CD4-positive, alpha-beta T cell (primary cell): ENCODE measurements at places on chromosomes 6 and 20.

DNA sequence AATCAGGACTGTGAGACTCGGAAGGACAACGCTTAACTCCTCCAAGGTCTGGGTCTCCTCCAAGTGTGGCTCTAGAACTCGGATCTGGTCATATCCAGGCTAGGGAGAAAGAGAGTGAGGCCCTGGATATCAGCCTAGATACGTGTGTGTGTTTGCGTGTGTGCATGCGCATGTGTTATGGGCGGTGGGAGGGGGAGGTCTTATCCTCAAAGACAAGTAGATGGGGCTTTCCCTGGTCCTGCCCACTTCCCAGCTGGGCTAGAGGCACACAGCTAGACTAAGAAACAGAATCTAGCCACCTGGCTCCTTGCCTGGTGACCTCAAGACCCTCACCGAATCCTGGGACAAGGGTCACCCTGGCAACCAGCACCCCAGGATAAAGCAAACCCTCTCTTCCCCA lies 13.2 kb downstream of the CPNE5 start:
- DNase-seq: no peak

GRCh38 chr6:358432-358831 lies 33.1 kb upstream of the IRF4 start:
- DNase-seq: no peak

- no peak for DNase-seq
Measured at GRCh38 chr6:110398778-110399177, 16.6 kb downstream of the DDO start.

DNA sequence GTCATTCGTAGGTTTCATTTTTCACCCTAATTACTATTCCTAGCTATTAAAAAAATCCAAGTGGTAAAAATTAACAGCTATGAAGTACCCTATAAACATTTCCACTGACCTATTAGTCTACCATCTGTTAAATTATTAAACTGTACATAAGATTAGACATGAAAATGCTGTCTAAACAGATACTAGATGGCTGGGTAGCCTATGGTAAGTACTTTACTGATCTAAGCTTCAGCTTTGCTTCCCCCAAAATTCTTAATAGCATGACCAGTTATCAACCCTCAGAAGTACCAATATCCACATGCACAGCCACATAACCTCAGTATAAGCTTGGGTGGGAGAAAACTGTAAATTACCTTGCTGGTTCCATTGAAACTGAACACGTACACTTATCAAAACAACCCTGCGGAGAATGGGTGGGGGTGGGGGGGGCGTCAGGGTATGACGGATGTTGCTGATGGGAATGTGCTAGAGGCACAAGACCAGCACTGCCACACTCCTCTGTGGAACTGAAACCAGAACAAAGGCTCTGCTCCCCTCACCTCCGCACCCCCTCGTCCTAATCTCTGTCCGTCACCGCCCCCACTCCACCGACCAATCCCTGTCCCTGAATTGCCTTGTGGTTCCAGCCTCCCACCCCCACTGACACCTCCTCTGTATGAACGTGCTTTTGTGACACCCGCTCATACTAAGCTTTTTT lies 45.3 kb downstream of the B4GALT5 start:
- peak; percentile 24 for DNase-seq

- DNase-seq: no peak
Measured at GRCh38 chr6:24249926-24250325, 107.9 kb downstream of the DCDC2 start.

DNA sequence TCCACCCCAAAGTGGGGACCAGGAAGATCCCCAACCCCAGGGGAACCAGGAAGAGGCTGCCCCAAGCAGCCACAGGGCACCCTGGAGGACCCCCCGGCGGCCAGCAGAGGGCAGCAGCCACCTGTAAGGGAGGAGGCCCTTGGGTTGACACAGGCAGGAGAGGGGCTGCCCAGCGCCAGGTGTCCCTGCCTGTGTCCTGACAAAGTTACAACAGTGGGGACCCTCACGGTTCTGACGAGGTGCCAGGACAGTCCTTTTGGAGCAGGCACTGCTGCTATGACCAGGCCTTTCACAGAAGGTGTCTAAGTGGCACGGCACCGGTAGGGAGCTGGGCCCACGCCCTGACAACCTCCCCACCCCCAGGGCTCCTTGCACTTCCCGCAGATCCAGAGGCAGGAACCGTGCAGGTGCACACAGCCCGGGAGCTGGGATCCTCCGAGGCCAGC lies 176.7 kb downstream of the BMP7 start:
- DNase-seq: peak; percentile 44

- DNase-seq: no peak
Measured at GRCh38 chr6:78552435-78552834, 314.9 kb upstream of the IRAK1BP1 start.

- DNase-seq: no peak
Measured at GRCh38 chr6:145017516-145017915, 717.8 kb downstream of the EPM2A start.

DNA sequence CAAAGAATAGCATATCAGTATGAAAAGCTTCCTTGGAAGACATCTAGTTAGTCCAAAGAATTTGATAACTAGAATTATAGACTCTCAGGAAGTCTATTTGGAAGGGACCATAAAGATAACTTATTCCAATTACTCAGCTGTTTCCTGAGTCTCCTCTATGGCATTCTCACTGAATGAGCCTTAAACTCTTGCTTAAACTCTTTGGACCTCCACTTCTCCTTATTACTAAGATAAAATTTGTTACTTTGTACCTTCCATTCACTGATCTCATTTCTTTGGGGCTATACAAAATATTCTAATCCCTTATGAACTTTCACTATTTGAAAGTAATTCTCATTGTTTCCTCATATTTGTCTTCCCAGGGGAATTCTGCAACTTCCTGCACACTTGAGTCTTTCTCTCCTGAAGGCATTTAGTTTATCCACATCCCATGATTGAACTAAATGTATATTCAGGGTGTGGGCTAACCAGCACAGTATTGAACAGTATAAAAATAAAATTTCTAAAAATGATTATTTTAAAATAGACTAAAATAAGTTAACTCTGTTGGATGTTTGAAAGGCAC lies 67.1 kb upstream of the NOTCH4 start:
- DNase-seq: no peak

DNA sequence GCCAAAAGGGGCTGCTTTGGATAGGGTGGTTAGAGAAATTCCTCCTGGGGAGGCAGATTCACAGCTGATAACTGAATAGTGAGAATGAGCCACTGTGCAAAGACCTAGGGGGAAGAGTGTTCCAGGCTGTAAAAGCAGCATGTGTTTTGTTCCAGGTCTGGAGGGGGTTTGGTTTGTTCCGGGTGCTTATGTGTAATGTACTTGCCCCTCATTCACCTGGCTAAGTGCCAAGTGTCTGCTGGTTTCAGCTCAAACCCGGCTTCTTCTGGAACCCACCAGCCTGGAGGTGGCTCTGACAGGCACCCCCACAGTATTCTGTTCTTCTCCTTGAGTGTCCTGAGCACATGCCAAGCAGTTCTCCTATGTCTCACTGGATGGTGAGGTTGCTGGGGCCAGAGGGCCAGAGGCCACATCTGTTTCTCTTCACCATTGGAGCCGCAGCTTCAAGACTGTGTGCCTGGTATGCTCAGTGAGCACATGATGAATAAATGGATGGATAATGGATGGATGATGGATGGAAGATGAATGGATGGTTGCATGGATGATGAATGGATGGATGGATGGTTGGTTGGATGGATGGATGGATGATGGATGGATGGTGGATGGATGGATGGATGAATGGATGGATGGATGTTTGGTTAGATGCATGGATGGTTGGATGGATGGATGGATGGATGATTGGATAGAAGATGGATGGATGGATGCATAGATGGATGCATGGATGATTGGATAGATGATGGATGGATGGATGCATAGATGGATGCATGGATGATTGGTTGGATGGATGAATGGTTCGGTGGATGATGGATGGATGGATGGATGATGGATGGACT lies 227.6 kb downstream of the BMP7 start:
- DNase-seq: no peak

DNA sequence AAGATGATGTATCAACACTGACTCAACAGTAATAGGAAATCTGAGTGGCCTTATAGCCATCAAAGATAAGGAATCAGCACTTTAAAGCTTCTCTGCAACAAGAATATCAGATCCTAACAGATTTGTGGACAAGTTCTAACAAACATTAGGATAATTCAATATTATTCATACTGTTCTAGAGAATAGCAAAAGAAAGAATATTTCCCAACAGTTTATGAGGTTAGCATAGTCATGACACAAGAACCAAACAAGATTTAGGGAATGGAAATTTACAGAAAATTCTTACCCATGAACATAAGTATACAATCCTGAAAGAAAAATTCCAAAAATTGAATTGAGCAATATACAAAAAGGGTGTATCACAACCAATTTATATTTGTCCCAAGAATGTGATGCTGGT lies 64.3 kb upstream of the BTBD3 start:
- no peak for DNase-seq

- DNase-seq: no peak
Measured at GRCh38 chr6:118387921-118388701, 160.0 kb upstream of the PLN start.

GRCh38 chr6:141347906-141348492 lies 784.7 kb upstream of the GJE1 start:
- DNase-seq: no peak

DNA sequence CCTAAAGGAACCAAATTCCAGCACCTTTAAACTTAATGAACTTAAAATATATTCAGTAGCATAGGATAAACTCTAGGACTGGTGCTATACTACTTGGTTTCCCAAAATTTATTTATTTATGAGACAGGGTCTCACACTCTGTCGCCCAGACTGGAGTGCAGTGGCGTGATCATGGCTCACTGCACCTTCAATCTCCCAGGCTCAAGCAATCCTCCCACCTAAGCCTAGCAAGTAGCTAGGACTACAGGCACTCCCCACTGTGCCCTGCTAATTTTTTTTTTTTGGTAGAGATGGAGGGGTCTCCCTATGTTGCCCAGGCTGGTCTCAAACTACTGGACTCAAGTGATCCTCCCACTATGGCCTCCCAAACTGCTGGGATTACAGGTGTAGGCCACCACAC lies 21.4 kb downstream of the EIF2S2 start:
- DNase-seq: no peak

DNA sequence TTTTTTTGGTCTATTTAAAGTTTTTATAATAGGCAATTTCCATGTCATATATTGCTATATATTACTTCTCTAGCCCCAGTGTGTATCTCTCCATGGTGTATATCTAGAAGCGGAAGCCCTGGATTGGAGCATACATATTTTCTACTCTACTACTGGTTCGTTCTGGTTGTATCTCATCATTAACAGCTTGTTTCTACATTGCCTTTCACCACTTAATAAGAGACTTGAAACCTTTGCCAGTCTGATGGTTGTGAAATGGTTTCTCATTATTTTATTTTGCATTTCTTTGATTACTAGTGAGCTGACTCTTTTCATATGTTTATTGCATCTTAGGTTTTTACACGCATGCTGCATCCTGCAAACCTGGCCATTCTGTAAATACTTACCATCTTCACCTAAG lies 3.6 kb downstream of the DSTN start:
- DNase-seq: no peak

DNA sequence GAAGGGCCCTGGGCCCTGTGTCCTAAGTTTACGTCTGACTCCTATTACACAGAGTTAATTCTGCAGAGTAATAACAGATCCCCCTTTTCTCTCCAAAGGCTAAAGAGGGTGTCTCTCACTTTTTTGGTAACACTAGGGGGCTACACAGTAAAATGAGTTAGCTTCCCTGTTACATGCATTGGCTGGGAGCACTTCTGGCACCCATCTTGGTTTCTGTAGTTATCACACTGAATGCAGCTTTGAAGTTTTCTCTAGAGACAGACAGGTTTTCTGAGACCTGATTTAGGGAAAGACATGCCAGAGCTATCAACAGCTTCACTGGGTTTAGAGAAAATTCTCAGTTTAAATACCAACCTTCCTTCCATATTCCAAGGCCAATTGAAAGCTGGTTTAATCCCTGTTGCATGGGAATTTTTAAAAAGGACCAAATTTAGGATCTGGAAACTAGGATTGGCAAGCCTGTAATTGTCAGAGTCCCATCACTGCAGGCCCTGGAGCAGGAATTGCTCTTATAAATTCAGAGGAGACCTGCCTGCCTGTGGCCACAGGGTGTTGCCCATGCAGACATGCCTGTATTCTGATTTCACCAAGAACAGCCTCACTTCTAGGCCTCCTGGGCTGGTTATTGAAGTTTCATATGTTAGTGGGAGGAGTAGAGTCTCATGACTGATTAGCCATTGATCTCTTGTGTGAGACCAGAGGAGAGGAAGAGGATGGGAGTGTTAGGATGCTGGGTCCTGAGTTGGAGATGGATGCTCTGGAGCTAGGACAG lies 29.4 kb downstream of the RNF8 start:
- no peak for DNase-seq

DNA sequence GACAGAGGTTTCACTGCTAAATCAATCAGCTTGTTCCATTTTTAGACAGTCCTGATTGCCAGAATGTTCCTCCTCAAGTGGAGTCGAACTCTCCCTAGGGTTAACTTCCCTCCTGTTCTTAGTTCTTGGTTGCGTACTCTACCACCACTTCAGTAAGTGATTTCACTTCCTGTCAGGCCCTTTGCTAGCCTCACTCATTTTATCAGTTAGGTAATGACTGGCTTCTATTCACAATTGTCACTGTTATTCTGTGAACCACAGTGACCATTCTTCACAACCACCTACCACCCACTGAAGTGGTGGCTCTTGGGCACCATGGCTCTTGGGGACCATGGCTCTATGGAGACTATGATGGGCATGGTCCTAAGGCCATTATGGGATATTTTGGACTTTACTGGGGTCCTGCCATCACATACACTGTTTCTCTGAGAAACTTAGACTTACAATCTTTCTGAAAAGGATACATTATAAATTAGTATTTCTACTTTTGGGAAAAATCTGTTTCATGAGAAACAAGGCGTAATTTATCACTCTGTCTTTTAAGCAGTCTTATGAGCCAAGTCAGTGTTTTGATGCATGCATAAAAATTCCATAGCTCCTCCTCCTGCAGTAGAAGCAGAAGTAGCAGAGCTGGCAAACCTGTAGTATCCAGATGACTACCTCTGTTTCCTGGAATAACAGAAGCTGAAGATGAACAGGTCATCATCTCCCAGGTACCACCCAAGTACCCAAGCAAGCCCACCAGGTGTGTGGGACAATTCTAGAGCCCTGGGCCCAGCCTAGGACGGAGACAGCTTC lies 66.3 kb downstream of the ATXN1 start:
- no peak for DNase-seq

DNA sequence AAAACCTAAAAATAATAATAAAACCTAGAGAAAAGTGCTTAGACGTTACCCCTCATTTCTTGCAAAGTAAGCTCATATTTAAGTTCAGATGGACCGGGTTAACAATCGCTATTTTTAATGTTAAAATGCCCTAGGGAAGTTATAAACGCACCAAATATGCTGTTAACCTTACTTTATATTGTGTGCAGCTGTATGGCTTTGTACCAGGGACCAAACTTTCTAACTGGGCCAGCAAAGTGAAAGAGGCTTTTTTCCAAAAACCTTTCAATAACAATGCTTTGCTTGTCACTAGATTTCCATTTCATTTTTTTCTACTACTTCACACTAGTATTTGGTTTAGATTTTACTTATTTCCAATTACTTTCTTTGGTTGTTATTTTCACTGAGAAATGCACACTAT lies 248.5 kb downstream of the FOXC1 start:
- no peak for DNase-seq
